Right lobe of liver (tissue), 6 donors: ENCODE measurements at places on chromosomes 3 and 15.

- no peak for DNase-seq
- no peak overlapping the region for H3K4me3 ChIP-seq
- H3K36me3 ChIP-seq, result no peaks in the 10 kb centered on the region
- no peaks in the 10 kb centered on the region for H3K4me1 ChIP-seq
These were observed 61.4 kb downstream of the FRMD4B start for GRCh38 chr3:69324362-69325025.

DNA sequence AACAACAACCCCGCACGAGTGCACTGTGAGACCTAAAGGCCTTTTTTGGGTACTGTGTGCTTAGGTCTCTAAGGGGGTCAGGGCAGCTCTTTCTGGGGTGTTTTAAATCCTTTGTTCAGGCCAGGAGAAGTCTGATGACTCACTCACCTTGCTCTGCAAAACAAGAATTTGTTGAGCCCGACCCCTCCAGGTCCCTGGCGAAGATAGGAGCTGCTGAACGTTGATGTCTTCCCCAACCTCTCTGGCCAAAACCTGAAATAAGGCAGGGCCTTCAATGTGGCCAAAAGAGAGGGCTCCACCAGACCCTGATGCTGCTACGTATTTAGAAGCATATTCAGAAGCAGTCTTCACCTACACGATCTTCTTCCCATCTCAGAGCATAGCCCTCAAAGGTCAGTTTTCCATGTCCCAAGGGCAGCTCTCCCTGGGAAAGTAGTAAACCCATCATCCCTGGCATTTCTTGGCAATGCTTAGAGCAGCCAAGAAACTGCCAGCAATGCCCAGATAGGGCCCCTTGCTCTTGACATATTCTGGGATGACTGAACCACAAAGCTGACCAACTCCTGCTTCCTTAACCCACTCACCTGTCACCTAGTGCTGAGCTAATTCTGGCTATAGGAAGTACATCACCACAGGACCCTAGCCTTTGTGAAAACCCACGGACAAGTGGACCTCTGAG, 27.1 kb downstream of the CCDC13 start:
- no peak overlapping the region for H3K27ac ChIP-seq
- H3K4me3 ChIP-seq, result no peak overlapping the region
- H3K27me3 ChIP-seq, result no peaks in the 10 kb centered on the region
- no peaks in the 10 kb centered on the region for H3K36me3 ChIP-seq
- H3K4me1 ChIP-seq, result peaks cover 19% of the 10 kb centered on the region
- DNase-seq, result no peak

DNA sequence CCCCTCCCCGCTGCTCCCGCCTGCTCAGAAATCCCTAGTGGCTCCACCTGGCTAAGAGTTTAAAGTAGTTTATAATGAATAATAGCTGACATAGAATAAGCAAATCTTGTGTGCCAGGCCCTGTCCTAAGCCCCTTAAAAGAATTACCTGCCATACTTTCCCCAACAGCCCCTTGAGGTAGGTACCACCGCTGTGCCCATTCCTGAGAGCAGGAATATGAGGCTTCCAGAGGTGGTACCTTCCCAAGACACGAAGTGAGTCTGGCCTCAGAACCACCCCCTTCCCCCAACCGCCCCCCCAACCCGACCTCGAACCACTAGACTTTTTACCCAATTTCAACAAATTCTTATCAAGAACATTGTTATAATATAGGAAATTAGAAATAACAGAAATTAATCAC, 1.2 kb downstream of the ABHD6 start:
- H3K4me1 ChIP-seq, result no peaks in the 10 kb centered on the region
- H3K27me3 ChIP-seq, result no peaks in the 10 kb centered on the region
- no peaks in the 10 kb centered on the region for H3K36me3 ChIP-seq
- H3K27ac ChIP-seq, result peak overlapping the region; percentile 82

GRCh38 chr15:48930735-48931134, 33.0 kb downstream of the SHC4 start:
- no peak for DNase-seq
- no peaks in the 10 kb centered on the region for H3K4me1 ChIP-seq
- no peak overlapping the region for H3K27ac ChIP-seq
